ENCODE measurements at places on chromosomes 16 and 17. TPM values are rescaled to one million over a fixed set of nuclear protein-coding genes. Genes with fewer than 3 reads are reported as not detected.

GRCh38 chr17:9332132-9332494 lies 243.5 kb downstream of the STX8 start:
- DNase-seq, result no peak

DNA sequence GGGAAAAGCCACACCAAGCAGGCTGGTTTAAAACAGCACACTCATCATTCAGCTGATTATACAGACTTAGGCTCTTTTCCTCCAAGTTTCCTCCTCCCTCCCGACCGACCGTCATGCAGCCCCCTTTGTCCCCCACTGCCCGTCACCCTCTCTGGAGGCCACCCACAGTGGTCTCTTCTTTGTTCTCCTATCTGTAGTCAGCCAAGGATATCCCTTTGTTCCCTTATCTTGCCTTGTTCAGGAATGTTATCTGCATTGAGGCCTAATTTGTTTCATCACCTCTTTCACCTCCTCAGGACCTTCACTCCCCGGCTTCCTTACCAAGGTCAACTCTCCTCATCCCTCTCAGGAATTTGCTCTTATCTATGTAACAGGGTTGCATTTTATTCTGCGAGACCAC lies 186.4 kb upstream of the CDH13 start:
- no peak for DNase-seq

Gene PLA2G10
- total RNA-seq, result not detected

- no peak for DNase-seq
These were observed 17.4 kb downstream of the DRC7 start for GRCh38 chr16:57711993-57712392.

DNA sequence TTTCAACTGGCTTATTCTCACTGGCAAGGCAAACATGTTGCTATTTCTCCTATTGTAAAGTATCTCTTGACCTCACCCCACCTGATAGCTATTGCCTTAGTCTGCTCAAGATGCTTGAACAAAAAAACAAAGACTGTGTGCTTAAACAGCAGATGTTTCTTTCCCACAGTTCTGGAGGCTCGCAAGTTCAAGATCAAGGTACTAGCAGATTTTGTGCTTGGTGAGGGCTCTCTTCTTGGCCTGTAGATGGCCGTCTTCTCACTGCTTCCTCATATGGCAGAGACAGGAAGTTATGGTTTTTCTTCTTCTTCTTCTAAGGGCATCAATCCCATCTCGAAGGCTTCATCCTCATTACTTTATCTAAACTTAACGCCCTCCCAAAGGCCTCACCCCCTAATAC lies 109.7 kb upstream of the CLEC3A start:
- DNase-seq, result no peak

GRCh38 chr16:10571354-10571753 lies 9.0 kb downstream of the EMP2 start:
- DNase-seq, result no peak

Gene PRAC1
- not detected for total RNA-seq

Gene TNK1
- 12.4 TPM for total RNA-seq
